ENCODE measurements at places on chromosomes 2 and 18.
A peak's percentile ranks its signal among the peaks of the same experiment; 100 is the strongest.

DNA sequence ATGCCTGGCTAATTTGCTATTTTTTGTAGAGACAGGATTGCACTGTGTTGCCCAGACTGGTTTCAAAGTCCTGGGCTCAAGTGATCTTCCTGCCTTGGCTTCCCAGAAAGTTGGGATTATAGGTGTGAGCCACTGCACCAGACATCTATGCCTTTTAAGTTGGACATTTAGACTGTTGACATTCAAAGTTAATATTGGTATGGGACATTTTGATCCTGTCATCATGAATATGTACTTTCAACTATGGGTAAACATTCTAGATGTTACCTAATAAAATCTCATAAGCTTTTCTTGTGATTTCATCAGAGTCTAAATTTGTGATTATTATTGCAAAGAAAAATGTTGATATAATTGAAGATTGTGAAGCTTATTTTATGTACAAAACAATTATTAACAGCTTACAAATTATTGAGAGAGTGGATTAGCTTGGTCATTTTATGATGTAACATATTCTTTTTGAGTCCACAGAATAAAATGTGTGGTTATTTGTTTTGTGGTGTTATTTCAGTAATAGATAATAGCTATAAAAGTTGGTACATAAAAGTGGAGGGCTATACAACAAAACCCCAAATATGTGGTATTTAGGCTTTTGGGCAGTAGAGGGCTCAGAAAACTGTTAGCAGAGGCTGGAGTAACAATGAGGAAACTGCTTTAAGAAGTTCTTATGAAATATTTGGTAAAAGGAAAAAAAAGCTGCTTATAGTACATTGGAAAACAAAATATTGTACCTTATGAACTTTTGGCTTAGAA lies 41.4 kb downstream of the STARD6 start:
- DNase-seq = no peak

DNA sequence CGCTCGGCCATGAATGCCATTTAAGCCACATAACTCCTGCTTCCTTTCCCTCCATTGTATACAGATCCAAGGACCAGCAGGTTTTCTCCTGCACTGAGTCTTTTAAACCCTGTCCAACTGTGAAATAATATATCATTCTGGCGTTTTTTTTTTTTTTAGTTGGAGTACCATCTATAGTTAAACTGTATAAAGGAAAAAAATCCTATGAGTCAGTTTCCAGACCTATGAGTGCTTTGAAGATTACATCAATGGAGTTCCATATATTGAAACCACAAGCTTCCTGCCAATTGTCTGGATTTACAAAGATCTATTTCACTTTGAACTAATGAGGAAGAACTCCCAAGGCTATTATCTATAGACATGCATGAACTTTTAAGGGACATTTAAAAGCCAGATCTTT lies 2.4 kb upstream of the MALT1 start:
- peak; percentile 58 for DNase-seq

DNA sequence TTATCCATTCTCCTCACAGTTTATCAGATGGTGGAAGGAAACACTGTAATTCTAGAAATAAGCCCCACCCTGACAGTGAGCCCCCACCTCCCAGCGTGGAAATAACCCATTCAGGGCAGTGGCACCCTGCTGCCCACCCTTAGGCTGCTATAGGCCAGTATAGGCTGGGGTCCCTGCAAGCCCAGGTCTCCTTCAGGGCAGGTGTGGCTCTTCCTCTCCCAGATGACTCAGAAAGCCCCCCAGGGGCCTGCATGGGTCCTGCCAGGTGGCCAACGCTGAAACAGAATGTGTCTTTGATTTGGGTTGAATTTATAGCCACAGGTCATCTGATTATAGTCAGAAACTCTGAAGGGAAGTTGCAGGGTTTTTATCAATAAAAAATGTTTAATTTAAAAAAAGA lies 136.4 kb downstream of the SH3RF3 start:
- no peak for DNase-seq

DNA sequence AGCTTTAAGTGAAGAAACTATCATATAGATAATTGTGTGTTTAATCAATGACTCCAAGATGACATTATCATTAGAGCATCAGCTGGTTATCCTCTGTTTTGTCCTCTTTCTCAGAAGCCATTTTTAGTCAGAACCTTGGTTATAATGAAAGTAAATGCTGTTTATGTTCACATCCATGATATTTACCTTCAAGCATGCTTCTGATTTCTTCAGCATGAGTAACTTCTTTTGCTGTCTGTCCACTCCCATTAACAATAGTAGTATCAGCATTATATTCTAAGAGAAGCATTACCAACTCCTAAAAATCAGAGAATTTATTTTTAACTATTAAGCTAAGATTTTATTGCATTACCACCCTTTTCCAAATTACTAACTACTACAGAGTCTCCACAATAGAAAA lies 56.3 kb downstream of the OSBPL1A start:
- no peak for DNase-seq

DNA sequence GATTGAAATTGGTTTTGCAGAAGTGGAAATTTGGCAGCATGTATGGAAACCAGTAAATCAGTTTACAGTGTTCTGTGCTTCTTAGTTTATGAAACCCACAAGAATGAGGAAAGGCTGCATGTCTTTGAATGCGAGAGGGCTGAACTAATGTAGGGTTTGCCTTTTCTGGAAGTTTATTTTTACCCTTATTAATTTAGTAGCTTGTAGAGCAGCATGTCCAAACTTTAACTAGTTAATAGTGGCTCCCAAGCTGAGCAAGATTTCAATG lies 50.4 kb downstream of the LDLRAD4 start:
- DNase-seq = no peak

- DNase-seq = no peak
Observed at GRCh38 chr2:168030862-168031624, 216.4 kb downstream of the STK39 start.

- no peak for DNase-seq
Observed at GRCh38 chr2:67600222-67600871, 203.2 kb downstream of the ETAA1 start.

DNA sequence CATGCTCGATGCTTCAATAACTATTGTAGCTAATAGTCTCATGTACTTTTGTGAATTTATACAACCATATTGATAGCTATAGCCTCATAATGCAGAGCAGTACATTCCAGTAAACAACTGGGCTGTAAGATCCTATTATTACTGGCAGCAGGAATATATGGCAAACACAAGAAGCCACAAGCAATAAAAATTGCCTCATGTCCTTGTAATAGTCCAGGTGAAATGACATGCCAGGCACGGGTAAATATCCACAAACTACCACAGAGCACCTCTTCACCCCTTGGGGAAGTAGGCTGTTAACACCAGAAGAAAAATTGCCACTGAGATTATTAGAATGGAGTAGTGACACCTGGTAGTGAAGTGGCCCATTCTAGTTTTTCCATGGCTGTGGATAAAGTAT lies 158.3 kb downstream of the MTX2 start:
- DNase-seq = no peak

- DNase-seq = no peak
Observed at GRCh38 chr2:66322506-66323260, 112.2 kb upstream of the MEIS1 start.

DNA sequence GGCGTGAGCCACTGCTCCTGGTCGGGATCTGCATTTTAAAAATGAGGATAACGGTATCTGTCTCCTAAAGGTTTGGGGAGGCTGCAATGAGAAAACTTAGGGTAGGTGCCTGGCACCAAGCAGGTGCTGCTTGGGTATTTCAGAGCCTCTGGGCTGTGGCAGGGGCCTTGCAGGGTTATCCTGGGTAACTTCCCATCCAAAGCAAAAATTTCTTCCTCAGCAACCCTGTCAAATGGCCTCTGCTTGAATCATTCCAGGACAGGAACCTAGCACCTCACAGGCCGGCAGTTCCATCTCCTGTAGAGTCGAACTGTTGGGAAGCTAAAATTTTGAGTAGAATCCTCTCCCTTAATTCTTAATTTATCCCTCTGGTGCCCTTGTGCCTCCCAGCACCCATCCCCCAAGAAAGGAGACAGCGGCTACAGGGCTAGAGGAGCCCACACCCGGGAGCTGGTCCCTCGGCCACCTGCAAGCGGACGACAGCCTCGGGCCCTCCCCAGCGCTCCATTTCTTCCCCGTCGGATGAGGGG lies 868 bp downstream of the CGREF1 start:
- DNase-seq = no peak

DNA sequence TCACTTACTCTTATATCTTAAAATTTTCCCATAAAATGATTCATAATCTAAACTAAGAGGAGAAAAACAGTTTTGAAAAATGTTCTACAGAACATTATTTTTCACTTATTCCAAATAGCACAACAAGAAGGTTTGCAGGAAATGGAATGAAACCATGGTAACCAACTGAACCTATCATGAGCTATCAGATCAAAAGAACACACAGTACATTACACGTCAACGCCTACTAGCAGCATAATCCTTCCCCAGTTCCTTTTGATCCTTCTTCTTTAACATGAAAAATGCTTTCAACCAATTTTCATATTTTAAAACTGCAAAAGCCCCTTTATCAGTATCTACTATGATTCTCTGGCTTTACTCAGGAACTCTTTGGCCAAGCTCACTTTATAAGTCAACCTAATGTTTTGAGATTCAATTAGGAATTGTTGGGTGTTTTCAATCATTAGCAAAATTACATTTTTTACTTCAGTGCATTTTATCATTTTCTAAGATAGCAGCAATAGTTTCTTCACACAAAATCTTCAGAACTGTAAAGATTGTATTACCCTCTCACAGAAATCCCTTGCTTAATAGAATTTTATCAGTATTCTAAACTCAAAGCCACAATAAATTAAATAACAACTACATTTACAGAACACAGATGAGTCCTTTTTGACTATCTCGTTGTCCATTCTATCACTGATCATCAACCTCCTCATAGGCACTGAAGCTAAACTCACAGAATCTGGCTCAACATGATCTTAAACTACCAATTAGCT lies 102.5 kb downstream of the CHN1 start:
- DNase-seq = peak; percentile 60

- no peak for DNase-seq
Observed at GRCh38 chr2:134449157-134449556, 195.3 kb downstream of the MGAT5 start.

DNA sequence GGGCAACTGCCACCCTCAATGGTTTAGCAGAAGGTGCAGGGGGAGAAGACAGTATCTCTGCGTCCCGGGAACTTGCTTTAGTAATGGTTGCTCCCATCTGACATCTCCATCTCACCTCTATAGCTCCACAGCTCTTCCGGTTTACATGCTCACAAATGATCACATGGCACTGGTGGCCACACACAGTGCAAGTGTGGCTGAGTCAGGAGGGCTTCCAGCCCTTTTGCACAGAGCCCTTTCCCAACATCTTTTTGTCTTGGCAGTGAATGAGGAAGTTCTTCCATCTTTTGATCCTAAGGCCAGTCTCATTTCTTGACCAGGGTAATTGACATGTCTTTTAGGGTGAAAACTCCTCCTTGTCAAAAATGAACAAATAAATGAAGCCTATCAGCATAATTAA lies 347.7 kb downstream of the LPIN1 start:
- no peak for DNase-seq

DNA sequence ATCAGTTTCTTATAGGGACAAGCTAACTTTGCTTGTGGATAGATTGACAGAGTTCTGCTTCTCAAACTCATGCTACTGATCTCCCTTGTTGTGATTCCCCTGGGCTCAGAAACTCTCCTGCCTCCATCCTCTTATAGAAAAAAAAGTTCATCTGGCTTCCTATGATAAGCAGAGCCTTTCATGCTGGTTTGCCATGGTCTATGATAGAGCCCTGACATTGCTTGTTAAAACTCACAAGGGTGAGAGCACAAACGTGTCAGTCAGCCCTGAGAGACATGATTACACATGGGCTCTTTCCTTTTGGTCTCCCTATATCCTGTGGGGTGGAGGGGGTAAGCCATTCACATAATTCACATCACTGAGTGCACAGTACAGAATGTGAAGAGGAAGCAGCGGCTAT lies 121.8 kb downstream of the TDRD15 start:
- no peak for DNase-seq

DNA sequence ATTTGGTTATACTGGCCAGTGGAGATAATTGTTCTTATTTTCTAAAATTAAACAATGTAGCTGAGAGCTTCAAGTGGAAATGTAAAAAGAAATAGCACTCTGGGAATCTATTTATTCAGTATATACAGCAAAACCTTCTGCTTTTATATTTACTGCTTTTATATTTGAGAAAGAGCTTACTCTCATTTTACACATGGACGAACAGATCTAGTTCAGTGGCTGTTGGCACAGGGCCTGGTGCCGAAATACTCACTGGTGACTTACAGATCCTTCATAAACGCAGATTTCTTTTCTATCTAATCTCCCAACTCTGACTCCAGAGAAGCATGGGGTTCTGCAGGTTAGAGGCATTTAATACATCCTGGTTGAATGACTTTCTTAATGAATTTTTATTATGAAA lies 266.2 kb downstream of the ASXL3 start:
- no peak for DNase-seq

DNA sequence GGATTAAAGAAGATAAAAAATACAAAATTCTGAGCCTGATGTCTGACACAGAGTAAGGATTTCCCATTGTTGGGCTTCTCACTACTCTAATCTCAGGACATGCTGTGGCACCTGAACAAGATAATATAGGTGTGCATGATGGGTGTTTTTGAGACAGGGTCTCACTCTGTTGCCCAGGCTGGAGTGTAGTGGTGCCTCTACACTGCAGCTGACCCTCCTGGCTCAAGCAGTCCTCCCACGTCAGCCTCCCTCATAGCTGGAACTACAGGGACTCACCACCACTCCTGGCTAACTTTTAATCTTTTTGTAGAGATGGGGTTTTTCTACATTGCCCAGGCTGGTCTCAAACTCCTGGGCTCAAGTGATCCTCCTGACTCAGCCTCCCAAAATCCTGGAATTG lies 32.9 kb downstream of the SOX11 start:
- DNase-seq = no peak

- no peak for DNase-seq
Observed at GRCh38 chr2:15956230-15956629, 15.9 kb downstream of the MYCN start.

GRCh38 chr2:9649261-9649660 lies 18.5 kb upstream of the YWHAQ start:
- no peak for DNase-seq

DNA sequence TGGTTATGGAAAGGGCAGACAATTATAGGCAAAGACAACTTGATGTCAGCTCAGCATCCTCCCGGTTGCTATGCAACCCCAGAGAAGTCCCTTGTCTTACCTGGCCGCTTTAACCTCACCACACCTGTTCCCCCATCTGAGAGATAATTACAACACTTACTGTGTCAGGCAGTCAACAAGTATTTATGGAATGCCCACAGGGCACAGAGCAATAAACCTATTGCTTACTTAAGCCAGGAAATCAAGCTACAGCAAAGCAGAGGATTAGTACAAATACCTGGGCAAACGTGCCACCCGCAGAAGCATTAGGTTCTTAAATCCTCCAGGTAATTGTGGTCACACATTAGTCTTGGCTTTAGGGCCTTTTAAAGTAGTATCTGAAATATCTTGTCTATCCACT lies 320.4 kb upstream of the REV1 start:
- DNase-seq = no peak

- no peak for DNase-seq
Observed at GRCh38 chr2:44546459-44547127, 184.8 kb downstream of the CAMKMT start.
